ENCODE measurements at places on chromosomes 3 and 15. TPM values are rescaled to one million over a fixed set of nuclear protein-coding genes. Genes with fewer than 3 reads are reported as not detected.

GRCh38 chr3:131217296-131217741, 164.3 kb upstream of the NUDT16 start:
- no peak for DNase-seq

Gene TMEM158
- total RNA-seq = not detected

Gene UNC13C
- total RNA-seq = not detected

DNA sequence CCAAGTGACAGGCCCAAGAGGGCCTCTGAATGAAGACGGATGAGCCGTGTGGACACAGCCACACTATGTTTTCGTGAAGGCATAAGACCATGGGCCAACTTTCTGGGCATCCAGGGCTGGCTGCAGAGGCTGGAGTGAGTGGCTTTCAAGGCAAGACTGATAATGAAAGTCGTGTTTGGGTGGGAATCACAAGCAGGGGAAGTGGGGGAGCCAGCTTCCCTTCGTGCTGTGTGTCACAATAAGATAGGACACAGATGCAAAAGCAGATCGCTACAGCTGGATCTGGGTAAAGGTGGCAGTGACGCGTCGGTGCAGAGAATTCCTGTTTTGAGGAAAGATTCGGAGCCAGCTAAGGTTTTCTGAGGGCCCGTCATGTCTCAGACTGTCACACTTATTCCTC, 309.8 kb upstream of the CTDSPL start:
- DNase-seq = no peak

Gene CCDC32
- total RNA-seq = 25.8 TPM

Gene CHRFAM7A
- not detected for total RNA-seq

Gene ROBO2
- total RNA-seq = not detected

DNA sequence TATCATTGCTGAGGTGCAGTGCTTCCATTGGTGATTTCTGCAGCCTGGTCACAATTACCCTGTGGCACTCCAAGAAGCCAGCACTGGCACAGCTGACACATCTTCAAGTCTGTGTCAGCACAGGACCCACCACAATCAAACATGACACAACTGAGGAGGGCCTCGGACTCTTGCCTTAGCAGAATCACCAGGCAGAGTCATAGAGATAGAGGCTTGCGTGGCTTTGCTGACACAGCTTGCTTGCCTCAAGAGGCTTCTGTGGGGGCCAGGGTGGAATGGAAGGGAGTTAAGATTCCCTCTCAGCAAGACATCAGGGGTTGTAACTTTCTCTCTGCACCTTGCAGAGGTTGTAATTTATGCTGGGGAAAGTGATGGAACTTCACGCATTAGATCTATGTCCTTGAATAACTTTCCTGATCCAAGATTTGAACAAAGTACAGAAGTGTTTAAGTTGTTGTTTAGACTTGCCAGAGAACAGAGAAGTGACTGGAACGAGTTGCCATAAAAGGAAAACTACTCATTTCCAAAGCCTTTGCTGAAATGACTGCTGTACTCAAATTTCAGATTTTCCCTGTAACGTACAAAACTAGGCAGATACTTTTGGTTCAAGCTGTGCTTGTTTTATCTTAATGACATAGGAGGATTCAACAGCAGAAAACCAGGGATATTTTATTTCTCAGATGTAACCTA, 170.7 kb downstream of the DIPK2A start:
- DNase-seq = no peak

Gene IL12A
- total RNA-seq = not detected

Measured in activated naive CD4-positive, alpha-beta T cell treated with anti-CD3 and anti-CD28 coated beads for 36 hours (primary cell).